ENCODE measurements at places on chromosomes 6 and 20.

- DNase-seq: no peak
These were observed 14.4 kb upstream of the TREM2 start for GRCh38 chr6:41177287-41177686.

DNA sequence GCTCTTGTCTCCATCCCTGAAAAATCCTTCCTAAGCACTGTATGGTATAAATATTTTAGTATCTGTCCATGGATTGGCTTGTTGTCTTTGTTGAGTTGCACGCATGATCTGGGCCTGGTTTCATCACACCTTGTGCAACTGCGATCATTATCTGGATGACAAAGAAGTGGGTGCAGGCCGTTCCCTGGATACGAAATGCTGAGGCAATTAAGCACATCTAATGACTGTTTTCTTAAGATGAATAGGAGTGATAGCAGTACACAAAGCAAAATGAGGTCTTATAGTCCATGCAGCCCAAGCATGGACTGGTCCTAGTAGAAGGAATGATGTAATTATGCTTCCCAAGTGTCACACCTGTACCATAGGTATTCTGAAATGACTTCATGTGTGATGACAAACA, 47.8 kb downstream of the SLC35D3 start:
- DNase-seq: no peak

DNA sequence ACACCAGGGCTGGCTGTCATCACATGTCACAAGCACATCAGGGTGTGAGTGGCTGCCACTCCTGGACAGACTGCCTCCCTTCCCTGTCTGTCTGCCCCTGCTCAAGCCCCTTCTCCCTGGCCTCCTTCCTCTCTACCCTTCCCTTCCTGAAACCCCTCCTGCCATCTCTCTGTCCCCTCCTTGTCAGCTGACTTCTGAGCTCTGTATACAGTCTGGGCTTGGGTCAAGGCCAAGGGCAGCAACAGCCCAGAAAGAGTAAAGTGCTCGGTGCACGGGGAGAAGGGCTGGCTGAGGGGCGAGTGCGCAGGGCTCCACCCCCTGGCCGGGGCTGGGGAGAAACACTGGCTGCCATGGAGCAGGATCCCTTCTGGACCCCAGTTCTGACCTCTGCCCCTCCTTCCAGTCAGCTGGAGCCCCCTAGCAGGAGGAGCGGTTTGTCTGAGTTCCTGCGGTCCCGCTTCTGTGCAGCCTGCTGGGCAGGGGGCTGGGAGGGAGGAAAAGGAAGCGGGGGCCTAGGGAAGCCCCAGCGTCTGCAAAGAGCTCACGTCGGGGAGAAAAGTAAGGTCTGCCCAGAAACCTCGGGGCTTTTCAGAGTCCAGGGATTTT, 2.0 kb downstream of the LKAAEAR1 start:
- DNase-seq: no peak

DNA sequence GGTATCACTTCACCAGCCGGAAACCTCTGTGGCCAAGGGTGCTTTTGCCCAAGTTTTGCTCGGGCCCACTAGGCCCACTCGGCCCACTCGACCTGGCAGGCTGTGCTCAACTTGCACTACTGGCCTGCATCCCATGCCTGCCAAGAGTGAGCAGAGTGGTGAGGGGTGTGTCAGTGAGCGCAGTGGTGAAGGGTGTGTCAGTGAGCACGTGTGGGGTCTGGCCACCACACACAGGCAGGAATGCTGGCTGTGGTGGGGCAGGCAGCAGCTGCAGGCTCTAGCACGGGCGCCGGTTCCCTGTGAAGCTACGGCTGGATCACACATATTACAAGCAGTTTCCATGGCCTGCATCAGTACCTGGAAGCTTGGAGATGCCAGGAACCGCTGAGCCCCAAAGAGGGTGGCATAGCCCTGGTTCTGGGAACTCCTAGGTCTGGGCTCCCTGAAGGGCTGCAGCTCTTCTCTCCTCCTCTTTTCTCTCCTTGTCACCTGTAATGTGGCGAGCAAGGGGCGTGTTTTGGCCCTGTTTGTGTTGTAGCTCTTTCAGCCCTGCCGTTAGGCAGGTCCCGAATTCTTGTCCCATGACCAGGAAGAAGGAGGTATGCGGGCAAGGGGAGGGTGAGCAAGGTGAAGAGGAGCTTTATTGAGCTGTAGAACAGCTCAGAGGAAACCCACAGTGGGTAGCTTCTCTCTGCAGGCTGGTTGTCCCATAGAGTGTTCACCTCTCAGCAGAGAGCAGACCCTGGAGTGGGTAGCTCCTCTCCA, 51.0 kb upstream of the CLDN20 start:
- DNase-seq: no peak

GRCh38 chr6:154969796-154970195, 25.3 kb upstream of the TIAM2 start:
- no peak for DNase-seq

GRCh38 chr6:21840428-21840827, 246.9 kb downstream of the SOX4 start:
- DNase-seq: no peak

GRCh38 chr6:8352966-8353340, 82.4 kb downstream of the SLC35B3 start:
- DNase-seq: no peak

- no peak for DNase-seq
These were observed 47.3 kb downstream of the TSHZ2 start for GRCh38 chr20:53019464-53019863.

DNA sequence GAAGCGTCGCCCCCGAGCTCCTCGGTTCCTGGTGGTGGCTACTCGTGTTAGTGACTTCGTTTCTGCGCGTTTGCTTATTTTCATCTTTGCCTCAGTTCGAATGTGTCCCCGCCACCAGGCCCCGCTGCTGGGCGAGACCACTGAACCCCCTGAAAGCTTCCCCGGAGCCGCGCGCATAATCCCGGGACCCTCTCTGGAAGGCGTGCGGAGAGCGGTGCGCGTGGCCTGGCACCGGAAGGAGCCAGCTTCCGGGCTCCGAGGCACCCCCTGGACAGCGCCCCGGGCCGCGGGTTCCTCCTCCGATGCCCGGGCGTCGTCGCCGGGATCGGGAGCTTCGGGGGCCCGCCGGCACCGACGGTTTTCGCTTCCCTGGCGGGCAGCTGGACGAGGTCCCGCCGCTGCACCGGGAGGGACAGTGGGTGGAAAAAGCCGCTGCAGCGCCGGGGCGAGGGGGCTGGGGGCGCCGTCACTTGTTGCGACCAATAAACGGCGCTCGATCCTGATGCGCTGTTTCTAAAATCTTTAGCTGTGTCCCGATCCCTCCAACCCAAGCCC, 643 bp upstream of the SLC35D3 start:
- no peak for DNase-seq

GRCh38 chr6:29737707-29738630, 14.7 kb downstream of the HLA-F start:
- peak; percentile 60 for DNase-seq

GRCh38 chr6:168343239-168344150, 23.9 kb upstream of the DACT2 start:
- DNase-seq: no peak

GRCh38 chr6:109461733-109462526, 6.4 kb upstream of the MICAL1 start:
- DNase-seq: no peak

DNA sequence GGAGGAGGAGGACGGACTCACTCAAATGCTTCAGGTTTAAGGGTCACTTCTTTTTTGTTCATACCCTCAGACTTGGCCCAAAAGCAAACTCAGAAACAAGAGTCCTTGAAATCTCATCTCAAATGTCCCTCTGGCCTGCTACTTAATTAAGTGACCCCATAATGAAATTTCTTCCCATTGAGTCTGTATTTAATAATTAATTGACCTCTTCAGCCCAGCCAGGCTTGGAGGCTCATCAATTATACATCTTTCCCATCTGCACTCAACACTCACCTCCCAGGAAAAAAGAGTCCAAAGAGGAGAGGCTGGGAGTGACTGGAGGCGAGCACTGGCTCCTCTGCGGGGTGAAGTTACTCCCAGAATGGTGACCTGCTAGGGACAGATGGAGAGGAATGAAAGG, 90.5 kb upstream of the EYA2 start:
- DNase-seq: no peak

DNA sequence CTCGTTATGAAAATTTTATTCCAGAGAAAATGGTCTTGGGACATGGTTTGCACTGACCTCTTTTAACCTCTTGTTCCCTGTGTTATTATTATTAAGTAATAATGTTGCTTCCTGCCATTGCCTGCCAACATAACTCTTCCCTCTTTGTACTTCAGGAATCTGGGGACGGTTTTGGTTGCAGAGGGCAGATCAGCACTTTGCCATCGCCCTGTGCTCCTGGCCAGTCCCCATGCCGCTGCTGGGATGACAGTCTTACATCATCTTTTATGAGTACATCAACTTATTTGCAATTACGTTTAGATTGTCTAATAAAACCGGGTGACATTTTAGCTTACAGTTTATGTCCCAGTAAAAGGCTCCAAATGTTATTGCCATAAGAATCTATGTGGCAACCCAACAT, 157.2 kb downstream of the CDH26 start:
- DNase-seq: no peak

- DNase-seq: no peak
These were observed 517.0 kb upstream of the NRSN1 start for GRCh38 chr6:23608931-23609435.

GRCh38 chr6:22657352-22657980, 88.1 kb downstream of the HDGFL1 start:
- DNase-seq: no peak

GRCh38 chr6:150894935-150895552, 29.5 kb downstream of the MTHFD1L start:
- DNase-seq: no peak

DNA sequence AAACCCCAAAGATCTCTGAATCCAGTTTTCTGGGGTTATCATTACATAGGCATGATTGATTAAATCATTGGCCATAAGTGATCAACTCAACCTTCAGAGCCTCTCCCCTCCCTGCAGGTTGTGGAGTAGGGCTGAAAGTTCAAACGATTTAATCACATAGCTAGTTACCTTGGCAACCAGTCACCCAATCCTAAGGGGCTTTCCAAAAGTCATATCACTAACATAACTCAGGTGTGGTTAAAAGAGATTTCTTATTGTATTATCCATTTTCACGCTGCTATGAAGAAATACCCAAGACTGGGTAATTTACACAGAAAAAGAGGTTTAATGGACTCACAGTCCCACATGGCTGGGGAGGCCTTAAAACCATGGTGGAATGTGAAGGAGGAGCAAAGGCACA, 935.1 kb upstream of the SLC35B3 start:
- no peak for DNase-seq

- DNase-seq: no peak
These were observed 2.2 kb downstream of the RGS19 start for GRCh38 chr20:64077094-64077493.

DNA sequence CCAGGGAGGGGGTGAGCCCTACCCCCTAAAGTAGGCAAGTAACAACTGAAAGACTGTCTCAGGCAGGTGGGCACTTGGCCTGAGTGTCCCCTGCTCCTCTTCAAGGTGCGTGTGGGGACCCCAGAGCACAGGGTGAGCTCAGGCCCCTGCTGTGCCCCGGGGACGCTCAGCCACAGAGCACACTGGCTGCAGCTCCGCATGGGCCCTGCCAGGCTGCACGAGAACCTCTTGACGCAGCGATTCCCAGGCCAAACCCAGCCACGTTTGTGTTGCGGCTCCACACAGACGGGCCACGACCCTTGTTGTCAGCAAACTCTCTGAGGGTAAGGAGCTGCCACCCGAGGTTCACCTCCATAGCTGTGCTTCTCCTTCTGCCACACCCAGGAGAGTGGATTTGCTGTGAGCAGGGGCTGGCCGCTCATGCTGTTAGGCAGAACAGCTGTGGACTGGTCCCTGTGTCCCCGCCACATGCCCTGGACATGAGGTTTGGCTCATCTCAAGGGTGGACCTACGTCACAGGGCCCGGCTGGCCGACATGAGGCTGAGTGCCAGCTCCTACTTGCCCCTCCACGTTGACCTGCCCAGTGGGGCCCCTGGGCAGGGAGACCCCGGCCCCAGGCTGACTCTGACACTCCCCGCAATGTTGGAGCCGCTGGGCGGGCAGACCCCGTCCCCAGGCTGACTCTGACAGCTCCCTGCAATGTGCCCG, 29.7 kb upstream of the GATA5 start:
- no peak for DNase-seq

- no peak for DNase-seq
These were observed 200.2 kb upstream of the ZNF217 start for GRCh38 chr20:53793783-53794383.

- no peak for DNase-seq
These were observed 6.7 kb downstream of the SLC12A5 start for GRCh38 chr20:46035713-46036112.

DNA sequence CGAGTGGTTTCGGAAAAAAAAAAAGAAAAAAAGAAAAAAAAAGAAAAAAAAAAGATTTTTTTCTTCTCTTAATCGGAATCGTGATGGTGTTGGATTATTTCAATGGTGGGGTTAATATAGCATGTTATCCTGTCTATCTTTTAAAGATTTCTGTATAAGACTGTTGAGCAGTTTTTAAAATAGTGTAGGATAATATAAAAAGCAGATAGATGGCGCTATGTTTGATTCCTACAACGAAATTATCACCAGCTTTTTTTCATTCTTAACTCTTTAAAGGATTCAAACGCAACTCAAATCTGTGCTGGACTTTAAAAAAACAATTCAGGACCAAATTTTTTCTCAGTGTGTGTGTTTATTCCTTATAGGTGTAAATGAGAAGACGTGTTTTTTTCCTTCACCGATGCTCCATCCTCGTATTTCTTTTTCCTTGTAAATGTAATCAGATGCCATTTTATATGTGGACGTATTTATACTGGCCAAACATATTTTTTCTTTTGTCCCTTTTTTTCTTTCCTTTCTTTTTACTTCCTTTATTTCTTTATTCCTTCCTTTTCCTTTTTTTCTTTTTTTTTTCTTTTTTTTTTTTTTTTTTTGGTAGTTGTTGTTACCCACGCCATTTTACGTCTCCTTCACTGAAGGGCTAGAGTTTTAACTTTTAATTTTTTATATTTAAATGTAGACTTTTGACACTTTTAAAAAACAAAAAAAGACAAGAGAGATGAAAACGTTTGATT, 3.6 kb downstream of the SOX4 start:
- DNase-seq: no peak

DNA sequence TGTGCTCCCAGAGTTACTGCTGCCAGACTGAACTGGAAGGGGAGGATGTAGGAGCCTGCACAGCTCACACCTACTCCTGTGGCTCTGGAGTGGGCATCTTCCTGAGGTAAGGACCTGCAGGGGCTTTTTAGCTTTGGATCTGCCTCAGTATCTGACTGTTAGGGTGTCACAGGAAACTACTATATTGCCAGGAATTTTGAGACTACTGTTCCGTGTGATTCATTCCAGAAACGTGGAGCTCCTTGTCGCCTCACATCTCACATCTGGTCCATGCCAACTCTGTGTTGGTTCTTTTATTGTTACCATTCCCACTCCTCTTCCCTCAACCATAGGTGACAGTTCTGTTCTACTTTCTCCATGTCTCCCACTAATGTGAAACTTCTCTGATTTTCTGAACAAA, 34.1 kb downstream of the PRPH2 start:
- no peak for DNase-seq

- DNase-seq: no peak
These were observed 103.2 kb downstream of the FBXO5 start for GRCh38 chr6:152879681-152880080.
